Natural killer cell (primary cell): ENCODE measurements at places on chromosomes 2 and 18.

DNA sequence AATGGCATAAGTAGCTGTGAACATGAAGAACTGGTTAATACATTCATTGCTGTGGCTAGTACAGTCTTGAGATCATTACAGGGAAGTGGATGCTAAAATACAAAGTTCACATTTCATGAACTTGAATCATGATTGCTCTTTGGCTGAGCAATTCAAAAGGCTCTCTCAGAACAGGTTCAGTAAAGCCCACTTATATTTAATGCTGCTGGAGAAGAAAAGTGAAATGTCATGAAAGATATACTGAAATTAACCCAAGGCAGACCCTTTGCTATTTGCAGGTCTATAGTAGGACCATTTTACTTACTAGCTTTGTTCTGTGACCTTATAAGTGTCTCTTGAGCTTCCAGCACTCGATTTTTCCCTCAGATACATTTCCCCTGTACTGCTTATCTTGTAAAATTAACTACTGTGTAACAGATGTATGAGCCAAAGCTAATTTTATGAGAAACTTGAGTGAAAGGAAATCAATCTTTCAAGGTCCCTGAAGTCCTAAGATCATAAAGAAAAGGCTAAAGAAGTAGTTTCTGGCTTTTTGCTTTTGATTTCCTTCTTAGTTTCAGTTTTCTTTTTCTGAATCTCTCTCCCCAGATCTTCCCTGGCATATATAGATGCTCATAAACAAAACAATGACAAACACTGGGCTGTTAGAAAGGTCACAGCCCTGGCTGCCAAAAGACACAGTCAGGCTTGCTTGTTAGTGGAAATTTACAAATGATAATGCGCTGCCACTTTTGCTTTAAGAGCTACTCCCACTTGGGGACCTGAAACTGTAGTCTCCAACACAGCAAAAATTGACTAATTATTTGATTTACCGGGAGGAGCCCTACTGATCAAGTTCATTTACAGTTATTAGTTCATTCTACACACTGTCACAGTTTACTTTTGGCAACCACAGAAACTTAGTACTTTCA is 132.7 kb upstream of the XPO1 start:
- DNase-seq, result peak; percentile 43

DNA sequence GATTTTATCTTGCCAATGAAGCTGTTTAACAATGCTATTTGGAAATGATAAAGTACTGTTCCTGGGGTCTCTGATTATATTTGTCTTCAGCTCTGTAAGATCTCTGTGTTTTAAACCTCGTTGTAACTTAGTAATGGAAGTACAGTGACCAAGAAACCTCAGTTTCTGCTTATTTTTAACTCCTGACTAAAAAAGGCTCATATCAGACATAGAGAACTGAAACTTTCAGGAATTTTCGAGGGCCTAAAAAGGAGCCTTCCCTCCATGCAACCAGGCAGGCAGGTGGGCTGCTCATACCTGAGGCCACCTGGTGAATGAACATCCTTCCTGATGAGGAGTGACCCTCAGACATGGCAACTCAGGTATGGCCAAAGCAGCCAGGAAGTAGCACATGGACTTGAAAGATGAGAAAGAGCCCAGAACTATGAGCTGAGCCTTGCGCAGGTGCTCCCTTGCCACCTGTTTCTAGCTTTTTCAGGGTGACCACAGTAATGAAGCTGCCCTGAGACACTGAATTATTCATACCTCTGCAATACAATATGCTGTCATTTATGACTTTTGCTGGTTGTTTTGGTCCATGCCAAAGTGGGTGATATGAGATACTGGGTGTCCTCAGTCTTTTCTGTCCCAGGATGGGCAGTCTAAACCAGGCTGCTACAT is 23.9 kb downstream of the MYO3B start:
- no peak for DNase-seq

DNA sequence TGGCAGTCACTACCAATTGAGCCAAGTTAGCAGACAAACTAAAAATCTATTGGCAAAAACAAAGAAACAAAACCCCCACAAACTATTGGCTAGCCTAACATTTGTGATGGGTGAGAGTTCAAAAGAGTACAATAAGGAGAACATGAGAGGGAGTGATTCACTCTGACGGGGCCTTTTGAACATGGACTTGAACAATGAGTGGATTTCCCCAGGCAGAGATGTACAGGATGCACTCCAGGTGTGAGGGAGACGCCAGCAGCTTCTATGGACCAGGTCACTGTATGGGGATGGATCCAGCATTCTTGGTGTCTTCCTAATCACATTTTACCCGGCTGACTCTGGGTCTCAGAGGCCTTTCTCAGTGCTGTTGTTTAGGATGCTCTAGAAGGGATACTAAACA is 167.5 kb upstream of the SMAD2 start:
- no peak for DNase-seq

- DNase-seq, result no peak
Observed at GRCh38 chr2:136032817-136033535, 47.5 kb upstream of the DARS1 start.

- no peak for DNase-seq
Observed at GRCh38 chr2:120605231-120605935, 130.3 kb upstream of the GLI2 start.

GRCh38 chr2:149021271-149021719 is 17.2 kb upstream of the LYPD6B start:
- DNase-seq, result no peak

- DNase-seq, result no peak
Observed at GRCh38 chr18:25146512-25146910, 205.5 kb downstream of the ZNF521 start.

DNA sequence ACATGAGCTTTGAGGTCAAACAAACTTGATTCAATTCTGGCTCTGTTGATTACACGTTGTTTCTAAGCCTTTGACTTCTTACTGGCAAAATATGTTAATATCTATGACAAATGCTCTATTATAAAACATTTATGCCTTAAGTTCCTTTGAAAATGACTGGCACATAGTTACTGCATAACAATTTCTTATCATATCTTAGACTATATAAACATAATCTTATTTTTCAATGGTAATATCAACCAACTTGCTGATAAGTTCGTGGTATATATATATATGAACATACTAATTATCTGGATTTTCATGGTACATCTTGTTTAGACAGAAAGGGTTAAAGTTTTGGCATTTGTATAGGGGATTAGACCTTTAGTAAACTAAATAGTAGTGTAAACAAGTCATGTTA is 645.6 kb upstream of the ZNF804A start:
- DNase-seq, result no peak

DNA sequence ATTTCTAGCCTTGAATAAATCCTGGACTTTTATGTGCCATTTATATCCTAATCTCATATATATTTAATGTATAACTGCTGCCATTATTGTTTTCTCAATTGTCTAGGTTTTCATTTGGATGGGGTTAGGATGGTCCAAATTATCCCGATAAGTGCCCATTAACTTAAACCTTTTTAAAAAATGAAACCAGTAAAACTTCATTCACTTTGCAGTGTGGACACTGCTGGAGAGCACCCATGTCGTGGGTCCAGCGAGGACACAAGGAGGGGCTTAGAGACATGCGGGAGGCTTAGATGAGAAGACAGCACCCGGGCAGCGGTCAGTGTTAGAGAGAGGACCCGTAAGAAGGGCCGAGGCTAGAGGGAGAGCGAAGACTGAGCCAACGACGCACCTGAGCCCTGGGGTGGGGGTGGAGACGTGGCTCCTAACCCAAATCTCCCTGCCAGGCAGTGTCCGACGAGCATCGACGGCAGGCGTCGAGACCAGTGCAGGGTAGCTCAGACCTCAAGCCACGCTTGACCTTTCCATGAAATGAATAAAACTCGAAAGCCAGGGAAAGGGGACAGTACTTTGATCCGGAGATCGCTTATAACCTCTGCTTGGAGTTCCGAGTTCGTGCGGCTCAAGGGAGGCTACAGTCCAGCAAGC is 9.0 kb upstream of the EN1 start:
- no peak for DNase-seq

DNA sequence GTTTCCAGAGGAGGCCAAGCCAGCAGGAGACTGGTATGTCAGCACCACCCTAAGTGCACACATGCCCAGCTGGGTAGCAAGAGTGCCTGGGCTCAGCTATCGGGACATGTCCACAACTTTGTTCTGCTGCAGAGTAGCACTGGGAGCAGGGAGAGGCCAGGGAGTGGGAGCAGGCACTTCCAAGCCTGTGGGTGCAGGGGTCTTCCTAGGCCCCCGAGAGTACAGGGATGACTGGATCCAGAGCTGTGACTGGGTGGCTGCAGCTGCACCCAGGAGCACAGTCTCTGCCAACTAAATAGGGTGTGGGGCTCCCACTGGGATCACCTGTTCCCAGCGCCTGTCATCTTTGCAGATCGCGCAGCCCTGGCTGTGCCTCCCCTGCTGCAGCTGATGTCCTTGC is 256.0 kb upstream of the HNMT start:
- no peak for DNase-seq

- no peak for DNase-seq
Observed at GRCh38 chr2:144026753-144027152, 493.2 kb downstream of the ZEB2 start.

GRCh38 chr2:2775018-2775417 is 443.9 kb upstream of the MYT1L start:
- no peak for DNase-seq

- DNase-seq, result no peak
Observed at GRCh38 chr2:105521616-105522015, 122.8 kb upstream of the FHL2 start.

DNA sequence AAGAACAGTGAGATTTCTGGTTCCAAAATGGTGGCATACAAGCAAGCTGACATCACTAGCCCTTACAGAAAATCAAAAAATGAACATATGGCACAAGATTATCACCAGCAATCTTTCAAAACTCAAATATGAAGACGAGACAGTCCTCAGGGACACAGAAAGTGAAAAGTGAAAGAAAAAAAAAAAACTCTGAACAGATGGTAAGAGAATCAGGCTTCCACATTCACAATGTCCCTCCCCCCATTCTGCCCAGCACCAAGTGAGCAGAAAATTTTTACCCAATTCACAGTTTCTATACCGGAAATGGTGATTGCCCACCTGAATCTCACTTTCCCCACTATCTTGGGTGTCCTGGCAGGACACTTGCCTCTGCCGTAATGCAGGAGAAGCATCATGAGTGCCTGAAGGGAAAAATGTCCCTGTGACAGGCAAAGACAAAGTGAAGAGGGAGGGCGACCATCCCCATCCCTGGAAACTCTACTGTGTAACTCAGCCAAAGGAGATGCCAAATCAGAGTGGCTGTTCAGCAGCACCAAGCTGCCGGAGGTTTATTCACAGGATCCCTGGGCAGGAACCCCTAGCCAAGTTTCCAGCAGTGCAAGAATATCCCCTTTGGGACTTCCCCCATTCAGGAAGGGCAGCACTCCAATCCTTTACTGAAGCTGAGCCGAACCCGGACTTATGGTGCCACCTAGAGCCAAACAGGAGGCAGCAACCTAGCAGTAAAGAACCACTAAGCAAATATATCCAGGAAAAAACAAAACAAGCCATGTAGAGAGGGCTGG is 312.2 kb downstream of the LRATD1 start:
- DNase-seq, result no peak

GRCh38 chr18:6414723-6415417 is at the start of gene L3MBTL4:
L3MBTL4 (minus strand) TSS chr18:6414911; CDS start chr18:6311625, 103,286 bp downstream.
- no peak for DNase-seq

- DNase-seq, result no peak
Observed at GRCh38 chr2:192500550-192501200, 305.9 kb upstream of the TMEFF2 start.

DNA sequence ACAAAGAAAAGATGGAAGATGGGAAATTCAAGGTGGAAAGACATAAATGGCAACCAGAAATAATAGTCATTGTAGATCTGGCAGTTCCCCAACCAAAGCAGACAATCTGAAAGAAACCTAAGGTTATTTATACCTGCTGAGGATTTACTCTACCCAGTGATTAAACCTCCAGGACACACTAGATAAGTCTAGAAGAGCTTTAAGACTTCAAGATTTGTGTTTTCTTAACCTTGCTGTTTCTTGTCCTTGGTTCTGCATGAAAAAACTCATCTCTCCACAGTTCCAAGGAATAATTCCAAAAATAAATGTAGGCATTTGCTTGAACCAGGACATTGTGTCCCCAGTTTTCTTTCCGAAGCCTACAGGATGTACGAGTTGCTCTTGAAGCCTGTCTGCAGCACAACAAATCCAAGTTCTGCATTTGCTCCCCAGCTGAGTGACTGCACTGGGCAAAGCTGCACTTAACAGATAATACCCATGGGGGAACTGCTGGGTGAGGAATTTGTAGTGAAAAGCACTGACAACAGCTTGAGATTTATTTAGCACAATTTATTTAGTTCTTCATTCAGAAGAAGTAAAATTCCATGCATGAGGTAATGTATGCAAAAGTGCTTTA is 19.8 kb downstream of the DTNA start:
- no peak for DNase-seq

DNA sequence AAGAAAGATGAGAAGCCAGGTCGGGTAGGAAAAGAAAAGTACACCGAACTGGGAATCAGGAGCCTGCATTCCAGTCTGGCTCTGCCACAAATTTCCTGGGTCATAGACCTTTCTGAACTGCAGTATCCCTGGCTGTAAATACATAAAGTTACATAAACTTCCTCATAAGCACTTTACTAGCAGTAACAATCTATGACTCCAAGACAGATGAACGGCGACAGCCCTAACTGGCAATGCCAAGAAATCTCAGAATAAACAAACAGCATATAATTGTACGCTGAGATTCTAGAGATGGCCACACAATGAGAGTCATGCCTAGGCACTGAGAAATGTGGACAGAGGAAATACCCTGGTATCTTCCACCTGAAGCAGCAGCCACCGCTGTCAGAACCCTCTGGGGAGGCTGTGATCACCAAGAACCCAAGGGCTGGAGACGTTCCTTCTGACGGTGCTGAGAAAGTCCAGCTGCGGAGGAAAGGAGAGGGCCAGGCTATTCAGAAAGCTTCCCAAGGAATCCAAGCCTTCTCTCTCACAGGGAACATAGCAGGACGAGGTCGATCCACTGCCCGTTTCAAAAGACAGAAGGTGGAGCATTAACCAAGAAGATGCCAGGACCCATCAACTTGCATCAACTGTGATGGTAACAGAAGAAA is 89.3 kb upstream of the SLC66A3 start:
- no peak for DNase-seq

DNA sequence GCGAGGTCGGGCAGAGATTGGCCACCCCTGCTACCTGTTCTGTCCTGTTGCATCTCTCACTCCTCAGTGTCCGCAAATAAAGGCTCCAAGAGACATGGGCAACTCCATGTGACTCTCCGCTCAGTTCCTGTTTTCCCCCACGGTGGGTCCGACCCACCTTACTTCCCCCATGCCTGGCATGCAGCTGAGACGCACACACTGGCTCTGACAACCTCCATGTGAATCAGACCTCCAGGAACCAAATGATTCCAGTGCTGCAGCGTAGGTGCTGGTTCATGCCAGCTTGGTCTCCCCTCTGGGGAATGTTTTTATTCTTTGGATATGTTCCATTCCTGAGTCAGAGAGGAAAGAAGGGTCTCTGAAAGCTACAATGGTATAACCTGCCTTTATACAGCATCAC is 221.5 kb downstream of the SH3RF3 start:
- DNase-seq, result no peak

GRCh38 chr18:76712511-76713140 is 109.7 kb upstream of the ZNF236 start:
- DNase-seq, result no peak
